Activated T-helper 9 cell treated with anti-CD3 and anti-CD28 coated beads, Interleukin-2, amount 50 U/mL, for 16 hours (primary cell): ENCODE measurements at places on chromosomes 4 and X.

GRCh38 chr4:138222046-138222445 lies 20.1 kb downstream of the SLC7A11 start:
- no peak for DNase-seq

GRCh38 chr4:147134536-147135210 lies 189.0 kb upstream of the TTC29 start:
- DNase-seq = no peak

DNA sequence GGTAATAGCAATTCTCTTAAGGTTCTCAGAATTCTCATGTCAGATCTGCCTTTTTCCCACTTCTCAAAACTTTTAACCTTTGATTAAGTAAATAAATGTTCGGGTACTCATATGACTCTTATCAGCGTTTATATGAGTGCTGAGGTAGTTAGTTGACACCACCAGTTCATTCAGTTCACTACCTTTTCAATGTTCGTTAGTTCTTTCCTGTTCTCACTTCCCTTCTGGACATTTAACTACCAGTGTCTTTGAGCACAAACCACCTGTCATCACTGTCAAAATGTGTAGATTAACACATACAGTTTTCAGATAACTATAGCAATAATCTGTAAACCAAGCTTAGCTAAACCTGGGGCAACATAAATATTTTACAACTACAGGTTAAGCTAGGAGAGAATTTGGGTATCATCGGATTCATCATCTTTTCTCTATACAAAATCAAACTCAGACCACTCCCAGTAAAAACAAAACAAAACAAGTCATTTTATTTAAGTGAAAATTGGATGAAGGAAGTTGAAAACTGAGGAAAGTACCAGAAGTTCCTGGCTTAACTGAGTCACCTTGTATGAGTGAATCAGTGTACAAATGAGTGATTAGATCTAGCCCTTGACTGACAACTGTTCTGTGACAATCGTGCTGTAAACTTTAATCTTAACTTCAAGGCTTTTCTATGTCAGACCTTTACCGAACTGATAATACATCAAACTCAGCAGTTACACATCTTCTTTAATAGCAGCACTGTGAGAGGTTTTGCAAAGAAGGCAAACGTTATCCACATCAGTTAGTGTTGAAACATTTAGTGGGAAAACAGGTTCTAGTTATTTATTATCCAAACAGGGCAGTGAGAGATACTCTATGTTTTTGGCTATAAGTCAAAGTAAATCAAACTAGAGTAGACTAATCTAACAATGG lies 41.9 kb downstream of the ARHGEF38 start:
- DNase-seq = no peak

GRCh38 chr4:154908168-154908567 lies 127.1 kb downstream of the RBM46 start:
- DNase-seq = no peak

DNA sequence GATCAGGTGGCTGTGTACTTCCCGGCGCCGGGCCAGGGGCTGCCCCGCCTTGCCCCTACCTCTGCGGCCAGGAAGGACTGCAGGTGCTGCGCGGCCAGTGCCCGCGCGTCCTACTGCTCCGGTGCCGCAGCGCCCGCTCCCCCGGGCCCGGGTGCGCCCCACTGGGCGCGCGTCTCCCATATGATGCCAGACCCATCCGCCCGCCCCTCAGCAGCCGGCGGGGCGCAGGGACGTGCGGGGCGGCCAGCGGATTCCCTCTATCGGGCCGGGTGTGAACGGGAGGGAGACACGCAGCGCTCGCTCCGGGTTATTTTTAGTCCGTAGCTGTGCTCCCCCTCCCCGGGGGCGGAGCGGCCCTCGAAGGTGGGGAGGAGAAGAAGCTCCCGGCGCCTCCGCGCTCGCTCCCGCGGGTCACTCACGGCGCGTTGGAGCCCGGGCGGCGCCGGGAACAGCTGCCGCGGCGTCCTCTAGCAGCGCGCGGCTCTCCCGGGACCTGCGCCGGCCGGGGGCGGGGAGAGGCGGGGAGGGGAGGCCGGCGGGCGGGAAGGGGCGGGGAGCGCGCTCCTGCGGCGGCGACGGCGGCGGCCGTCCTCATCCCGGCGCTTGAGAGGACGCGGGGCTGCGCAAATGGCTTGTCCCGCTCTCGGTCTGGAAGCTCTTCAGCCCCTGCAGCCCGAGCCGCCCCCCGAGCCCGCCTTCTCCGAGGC lies 103.6 kb downstream of the UCHL1 start:
- no peak for DNase-seq

DNA sequence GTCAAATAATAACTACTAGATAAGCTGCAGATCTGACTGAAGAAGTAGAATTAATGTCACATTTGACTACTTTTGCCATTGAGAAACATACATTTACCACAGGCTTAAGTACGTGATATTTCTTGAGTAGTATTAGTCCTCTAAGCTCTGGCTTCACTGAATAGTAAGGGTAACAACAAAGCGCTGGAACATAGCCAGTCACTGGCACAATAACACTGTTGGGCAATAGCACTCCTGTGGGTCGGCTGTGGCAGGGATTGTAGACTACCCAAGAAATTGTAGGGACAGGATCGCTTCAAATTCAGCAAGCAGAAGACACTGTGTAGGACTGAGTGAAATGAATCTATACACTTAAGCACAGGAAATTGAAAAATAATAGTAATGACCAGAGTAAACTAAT lies 27.1 kb upstream of the IL15 start:
- no peak for DNase-seq

- no peak for DNase-seq
Observed at GRCh38 chr4:891747-892146, 40.4 kb downstream of the GAK start.

GRCh38 chr4:14952352-14952751 lies 49.9 kb upstream of the CPEB2 start:
- no peak for DNase-seq

DNA sequence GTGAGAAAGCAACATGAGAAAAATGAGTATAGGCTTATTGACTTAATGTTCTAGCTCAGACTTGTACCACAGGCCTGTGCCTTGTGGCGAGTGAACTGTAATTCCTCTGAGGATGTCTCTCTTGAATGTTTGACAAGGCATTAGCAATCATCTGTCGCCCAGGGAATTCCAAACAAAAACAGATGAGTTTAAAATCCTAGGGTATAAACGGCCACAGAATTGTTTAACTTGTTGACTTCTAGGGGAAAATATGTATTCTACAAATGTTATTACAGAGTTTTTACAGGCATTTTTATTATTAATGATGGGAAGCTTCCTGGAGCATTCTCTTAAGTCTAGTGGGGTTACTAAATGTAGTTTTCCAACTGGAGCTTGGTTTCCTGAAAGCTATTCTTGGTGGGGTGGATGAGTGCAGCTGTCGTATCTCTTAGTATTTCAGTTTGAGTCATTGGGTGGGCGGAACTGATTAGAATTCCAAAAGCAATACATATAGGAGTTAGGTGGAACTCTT lies 40.6 kb downstream of the ARHGAP10 start:
- no peak for DNase-seq

- no peak for DNase-seq
Observed at GRCh38 chr4:38188631-38189101, 228.5 kb downstream of the PTTG2 start.

GRCh38 chr4:59629348-59629747 lies 1570.8 kb upstream of the ADGRL3 start:
- DNase-seq = no peak

- no peak for DNase-seq
Observed at GRCh38 chr4:112516471-112517066, 589 bp upstream of the NEUROG2 start.

GRCh38 chr4:24473309-24473721 lies 111.0 kb downstream of the DHX15 start:
- no peak for DNase-seq

- no peak for DNase-seq
Observed at GRCh38 chrX:97547877-97548578, 664.3 kb downstream of the RPA4 start.

- no peak for DNase-seq
Observed at GRCh38 chrX:112113460-112113859, 30.9 kb upstream of the TRPC5 start.

DNA sequence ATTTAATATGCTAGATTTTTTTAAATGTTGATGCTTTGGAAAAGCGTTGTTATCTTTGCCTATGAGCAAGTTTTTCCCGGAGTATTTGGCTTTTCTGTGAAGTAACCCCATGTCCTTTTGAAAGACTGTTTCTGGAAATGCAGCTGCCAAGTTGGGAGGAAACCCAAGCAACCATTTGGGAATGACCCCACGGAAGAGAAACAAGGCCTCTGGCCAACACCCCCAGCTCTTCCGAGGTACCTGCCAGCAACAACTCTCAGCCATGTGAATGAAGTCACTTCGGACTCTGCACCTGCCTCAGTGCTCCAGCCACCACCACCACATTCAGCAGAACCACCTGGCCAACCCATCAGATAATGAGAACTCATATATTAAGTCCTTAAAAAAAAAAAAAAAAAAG lies 36.2 kb upstream of the DHRSX start:
- DNase-seq = no peak

DNA sequence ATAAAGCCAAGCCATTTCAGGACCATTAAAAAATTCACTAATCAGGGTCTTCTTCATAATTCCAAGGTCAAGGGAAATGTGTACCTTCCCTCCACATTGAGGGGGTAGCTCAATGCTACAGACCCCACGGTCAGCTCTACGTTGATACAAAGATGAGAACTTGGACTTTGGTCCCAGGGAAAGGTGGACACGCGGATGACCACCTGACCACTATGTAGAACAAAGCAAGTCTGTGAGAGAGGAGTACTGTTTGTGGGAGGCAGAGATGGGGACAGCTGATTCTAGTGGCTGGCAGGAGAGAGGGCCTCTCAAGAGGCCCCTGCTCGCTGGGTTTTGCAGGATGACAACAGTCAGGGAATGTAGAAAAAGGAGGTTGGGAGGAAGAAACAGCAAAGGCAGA lies 58.0 kb downstream of the SLC2A9 start:
- no peak for DNase-seq

DNA sequence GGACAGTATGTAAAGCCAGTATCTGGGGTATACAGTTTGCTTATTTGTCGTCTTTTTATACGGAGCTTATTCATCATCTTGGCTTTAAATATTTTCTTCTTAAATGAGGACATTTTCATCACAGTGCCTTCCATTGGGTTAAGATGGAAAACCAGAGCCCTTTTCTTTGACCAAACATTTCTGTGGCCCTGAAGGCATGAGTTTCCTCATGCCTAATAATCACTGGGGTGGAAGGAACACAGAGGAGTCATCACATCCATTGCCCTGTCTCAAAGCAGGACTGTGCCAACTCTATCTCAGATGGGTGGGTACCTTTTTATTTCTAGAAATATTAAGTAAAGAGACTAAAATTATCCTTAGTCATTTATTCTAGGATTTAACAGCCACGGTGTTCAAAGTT lies 40.0 kb downstream of the CHRDL1 start:
- DNase-seq = no peak

DNA sequence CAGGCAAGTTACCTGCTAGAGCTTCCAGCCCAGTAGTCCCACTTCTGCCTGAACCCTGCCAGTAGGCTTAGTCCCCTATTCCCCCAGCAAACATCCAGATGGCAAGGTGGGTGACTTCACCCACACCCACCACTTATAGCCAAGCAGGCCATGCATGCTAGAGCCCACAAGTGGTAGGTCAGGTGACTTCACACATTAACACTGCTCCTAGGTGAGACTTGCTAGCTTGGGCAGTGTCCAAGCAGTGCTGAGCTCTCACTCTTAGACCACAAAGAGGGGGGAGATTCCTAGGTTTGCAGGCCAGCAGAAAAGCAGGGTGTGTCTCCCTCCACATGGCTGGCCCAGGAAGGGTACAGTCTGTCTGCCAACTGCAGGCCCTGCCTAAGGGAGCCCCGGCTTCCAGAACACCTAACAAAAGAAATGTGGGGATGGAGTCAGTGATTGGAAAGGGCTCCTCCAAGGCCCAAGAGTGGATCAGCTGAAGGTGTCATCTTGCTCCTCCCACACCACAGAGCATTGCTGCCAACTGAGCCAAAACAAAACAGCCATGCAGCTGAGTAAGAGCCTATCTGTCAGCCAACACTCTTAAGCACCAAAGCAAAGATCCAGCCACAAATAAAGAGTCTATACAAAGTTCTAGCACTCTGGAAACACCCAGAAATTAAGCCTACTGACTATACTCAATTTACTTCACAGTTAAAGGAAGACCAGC lies 158.1 kb upstream of the USP38 start:
- no peak for DNase-seq

DNA sequence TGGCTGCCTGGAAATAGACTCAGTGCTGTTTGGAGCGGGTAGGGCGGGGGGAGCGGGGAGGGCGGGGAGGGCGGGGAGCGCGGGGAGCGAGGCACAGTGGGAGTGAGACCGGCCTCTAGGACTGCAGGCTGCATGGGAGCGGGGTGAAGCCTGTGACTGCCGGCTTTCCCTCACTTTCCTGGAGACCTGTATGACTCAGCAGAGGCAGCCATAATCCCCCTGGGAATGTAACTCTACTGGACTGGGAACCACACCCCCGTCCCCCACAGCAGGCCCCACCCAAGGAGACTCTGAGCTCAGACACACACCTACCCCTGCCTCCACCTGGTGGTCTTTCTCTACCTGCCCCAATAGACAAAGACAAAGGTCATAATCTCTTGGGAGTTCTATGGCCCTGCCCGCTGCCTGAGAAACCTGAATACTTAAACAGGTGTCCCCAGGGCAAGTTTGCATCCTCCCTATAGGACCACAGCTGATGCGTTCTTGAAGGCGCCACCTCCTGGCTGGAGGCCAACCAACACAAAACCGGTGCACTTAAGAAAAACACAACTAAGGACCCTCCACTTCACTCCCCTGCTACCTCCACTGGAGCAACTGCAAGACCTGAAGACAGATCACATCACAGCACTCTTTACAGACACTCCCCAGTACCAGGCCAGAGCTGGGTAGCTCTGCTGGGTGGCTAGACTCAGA lies 18.0 kb downstream of the HDAC8 start:
- no peak for DNase-seq

DNA sequence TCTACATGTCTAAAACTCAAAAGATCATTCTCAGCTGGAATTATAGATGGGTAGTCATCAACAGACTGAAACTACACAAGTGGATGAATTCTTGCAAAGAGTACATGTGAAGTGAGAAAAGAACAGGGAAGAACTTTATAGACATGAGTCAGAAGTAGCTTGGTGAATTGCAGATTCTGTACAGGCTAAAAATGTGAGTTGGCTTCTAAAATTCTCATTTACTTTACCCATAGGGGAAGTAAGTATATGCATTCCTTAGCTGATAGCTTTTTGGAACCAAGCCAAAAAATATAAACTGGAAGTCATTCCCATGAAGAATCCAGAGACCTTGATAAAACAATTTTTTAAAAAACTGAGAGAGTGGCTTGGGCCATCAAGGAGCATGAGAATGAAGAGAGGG lies 584.2 kb upstream of the FTHL17 start:
- no peak for DNase-seq

- no peak for DNase-seq
Observed at GRCh38 chr4:26173619-26174018, 147.2 kb upstream of the RBPJ start.
